Natural killer cell treated with Interleukin-12 subunit alpha and Interleukin-12 subunit beta and Interleukin-15 and Interleukin-18, amount 100 ng/mL, for 72 hours (primary cell): ENCODE measurements at places on chromosomes 11 and 22. TPM values are rescaled to one million over a fixed set of nuclear protein-coding genes. Genes with fewer than 3 reads are reported as not detected.
A peak's percentile ranks its signal among the peaks of the same experiment; 100 is the strongest.

DNA sequence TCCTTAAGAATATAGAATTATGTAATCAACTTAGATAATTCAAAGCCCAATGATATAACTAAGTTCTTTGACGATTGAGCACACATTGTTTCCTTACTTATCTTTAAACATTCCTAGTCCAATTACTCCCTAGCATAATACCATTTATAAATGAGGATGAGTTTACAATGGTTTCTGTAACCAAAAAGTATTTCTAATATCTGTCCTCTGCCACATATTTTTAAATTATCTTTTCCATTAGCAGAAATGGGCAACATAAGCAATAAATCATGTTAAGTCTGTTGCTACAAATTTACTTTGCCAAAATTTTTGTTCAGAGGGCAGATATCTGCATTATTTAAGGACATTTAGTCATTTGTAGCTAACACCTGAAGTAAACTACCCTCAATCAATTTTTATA, 6.7 kb downstream of the CREBZF start:
- H3K4me3 ChIP-seq: no peak overlapping the region
- H3K36me3 ChIP-seq: peaks cover 37% of the 10 kb centered on the region
- no peaks in the 10 kb centered on the region for H3K27me3 ChIP-seq
- DNase-seq: no peak

DNA sequence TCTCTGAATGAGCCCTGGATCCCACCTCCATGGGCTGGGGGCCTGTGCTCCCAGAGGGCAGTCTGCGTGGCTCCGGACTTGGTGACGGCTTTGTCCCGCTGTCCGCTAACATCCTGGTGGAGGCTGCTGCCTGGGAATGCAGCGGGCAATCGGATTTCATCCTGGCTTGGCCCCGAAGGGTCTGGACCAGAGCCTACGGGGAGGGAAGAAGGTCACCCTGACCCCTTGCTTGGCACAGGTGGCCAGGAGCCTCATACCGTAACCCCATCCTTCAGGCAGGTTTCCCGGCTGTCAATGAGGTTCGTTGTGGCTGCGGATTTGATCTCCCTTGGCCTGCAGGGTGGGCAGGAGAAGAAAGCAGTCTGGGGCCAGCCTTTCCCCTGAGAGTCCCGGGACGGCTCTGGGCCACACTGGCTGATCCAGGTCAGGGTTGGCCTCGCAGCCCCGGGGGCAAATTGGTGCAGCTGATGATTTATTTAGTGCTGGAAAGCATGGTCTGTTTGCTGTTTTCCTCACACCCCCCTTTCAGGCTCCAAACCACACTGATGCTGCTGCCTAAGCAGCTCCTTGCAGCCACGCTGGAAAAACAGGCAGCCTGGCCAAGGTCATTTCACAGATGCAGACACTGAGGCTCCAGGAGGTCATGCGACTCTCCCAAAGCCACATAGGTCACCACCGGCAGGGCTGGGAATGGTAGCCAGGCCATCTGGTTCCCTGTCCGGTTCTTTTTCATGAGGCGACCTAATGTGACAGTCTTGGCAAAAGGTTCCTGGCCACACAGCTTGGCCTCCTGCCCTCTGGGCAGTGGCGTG, 15.0 kb downstream of the PRDM11 start:
- H3K4me3 ChIP-seq: no peak overlapping the region
- H3K36me3 ChIP-seq: no peaks in the 10 kb centered on the region
- H3K27ac ChIP-seq: no peak overlapping the region
- H3K4me1 ChIP-seq: no peaks in the 10 kb centered on the region

The MS4A8 gene
- total RNA-seq: not detected

- H3K4me1 ChIP-seq: peaks cover 10% of the 10 kb centered on the region
- DNase-seq: no peak
- H3K36me3 ChIP-seq: no peaks in the 10 kb centered on the region
These were observed 94.4 kb upstream of the HORMAD2 start for GRCh38 chr22:29985912-29986311.

DNA sequence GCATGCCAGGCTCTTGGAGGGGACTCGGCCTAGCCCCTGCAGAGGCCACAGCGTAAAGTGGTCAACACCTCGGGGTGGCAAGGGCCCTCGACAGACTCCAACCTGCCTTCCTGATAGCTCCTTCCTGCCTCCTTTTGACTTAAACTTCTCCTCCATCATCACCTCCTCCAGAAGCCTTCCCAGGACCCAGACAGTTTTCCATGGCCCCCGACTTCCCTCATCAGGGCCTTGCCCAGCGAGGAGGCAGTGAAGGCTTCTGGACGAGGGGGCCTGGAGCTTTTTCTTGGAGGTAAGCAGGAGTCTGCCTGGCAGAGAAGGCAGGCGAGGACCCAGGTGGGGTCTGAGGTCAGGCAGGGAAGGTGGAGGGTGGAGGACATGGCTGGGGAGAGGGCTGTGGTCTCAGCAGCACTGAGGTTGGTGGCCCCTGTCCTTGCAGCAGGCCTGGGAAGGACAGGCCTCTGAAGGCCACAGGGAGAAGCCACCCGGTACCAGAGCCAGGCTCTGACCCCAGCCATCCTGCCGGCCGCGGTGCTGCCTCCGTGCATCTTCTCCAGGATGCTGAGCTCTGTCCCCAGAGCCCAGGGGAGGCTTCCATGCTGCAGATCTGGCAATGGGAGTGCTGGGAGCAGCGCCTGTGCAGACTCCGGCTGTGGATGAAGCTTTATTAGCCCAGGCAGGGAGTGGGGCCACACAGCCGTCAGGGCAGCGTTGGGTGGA, 81.4 kb downstream of the WNT7B start:
- H3K4me3 ChIP-seq: no peak overlapping the region

GRCh38 chr11:79406376-79406775, 34.5 kb downstream of the TENM4 start:
- no peaks in the 10 kb centered on the region for H3K4me1 ChIP-seq
- no peaks in the 10 kb centered on the region for H3K36me3 ChIP-seq
- no peak overlapping the region for H3K27ac ChIP-seq

The CREB3L1 gene
- total RNA-seq: not detected

GRCh38 chr22:19111140-19111539, 11.1 kb downstream of the DGCR2 start:
- H3K27ac ChIP-seq: peak overlapping the region; percentile 58
- no peak for DNase-seq
- no peaks in the 10 kb centered on the region for H3K27me3 ChIP-seq
- peaks cover 62% of the 10 kb centered on the region for H3K4me1 ChIP-seq
- no peaks in the 10 kb centered on the region for H3K36me3 ChIP-seq

- no peak overlapping the region for H3K27ac ChIP-seq
- no peaks in the 10 kb centered on the region for H3K4me1 ChIP-seq
- DNase-seq: no peak
- no peak overlapping the region for H3K4me3 ChIP-seq
These were observed 195.0 kb downstream of the MAML2 start for GRCh38 chr11:96147906-96148486.

The TPH1 gene
- 0.36 TPM for total RNA-seq

DNA sequence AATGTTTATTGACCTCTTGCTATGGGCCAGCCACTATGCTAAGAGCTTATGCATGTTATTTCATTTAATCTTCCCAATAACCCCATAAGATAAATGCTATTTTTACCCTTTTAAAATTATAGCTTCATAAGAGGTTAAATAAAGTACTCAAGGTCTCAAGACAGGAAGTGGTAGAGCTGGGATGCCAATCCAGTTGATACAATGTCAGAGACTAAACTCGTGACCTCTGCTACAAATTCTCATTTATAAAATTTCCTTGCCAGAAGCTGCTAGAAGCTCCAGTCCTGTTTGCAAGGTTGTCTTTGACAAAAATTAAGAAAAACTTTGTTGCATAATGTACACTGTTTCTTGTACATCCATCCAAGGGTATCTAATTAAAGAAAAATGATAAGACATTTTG, 265.9 kb upstream of the MPPED2 start:
- H3K27ac ChIP-seq: no peak overlapping the region
- no peak overlapping the region for H3K4me3 ChIP-seq
- no peaks in the 10 kb centered on the region for H3K36me3 ChIP-seq
- no peaks in the 10 kb centered on the region for H3K4me1 ChIP-seq
- no peak for DNase-seq

DNA sequence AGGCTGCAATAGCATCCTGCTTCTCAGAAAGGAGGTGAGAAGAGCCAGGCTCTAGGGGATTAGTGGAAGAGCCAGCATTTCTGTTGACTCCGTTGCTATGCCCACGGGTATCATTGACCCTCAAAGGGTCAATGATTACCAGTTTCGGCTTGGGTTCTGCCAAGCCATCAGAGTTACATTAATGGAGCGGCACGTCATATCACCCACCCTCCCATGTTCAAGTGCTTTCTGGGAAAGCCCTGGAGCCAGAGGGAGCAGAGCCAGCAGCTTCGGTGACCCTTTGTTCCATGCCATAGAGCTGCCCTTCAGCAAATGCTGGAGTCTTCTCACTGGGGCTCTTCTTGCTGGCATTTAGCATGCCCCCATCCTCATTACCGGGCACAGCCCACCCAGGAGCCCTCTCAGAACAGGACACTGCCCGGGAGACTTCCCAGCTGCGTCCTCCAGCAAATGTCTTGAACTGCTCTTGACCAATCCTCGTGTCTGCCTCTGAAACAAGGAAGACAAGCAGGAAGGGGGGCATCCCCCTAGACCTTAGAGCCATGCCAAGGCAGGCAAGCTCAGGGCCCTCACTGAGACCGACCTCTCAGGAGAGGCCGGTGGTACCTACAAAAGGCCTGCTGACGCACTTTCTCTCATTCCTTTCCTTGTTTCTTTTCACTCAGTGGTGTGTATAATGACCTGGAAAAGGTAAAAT, 14.6 kb downstream of the KCNJ1 start:
- H3K27me3 ChIP-seq: no peaks in the 10 kb centered on the region
- no peak overlapping the region for H3K4me3 ChIP-seq
- no peak for DNase-seq

The SYNGR1 gene
- 2.0 TPM for total RNA-seq

The THRSP gene
- not detected for total RNA-seq

DNA sequence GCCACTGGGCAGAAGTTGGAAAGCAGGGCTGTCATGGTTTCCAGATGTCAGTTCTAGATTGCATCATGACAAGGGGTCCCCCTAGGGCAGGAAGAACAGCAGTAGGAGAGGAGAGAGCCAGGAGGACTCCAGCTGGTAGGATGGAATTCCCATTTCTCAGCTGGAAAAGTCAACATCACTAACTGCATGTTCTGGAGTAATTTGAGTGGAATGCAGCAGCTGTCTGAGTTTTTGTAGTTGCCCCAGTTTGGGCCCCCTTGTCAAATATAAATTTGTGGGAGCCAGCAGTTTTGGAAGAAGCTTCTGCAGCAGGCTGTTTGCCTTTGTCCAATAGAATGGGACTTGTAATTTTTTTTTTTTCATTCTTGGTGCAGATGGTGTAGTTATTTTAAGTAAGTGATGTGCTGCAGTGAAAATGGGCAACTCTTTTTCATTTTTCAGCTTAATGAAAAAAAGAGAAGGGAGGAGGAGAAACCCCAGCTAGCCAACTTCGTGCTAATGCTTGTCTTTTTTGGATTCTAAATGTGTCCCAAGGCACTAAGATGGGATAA, 86.9 kb downstream of the LDLRAD3 start:
- no peak overlapping the region for H3K27ac ChIP-seq
- no peak for DNase-seq
- no peaks in the 10 kb centered on the region for H3K36me3 ChIP-seq
- H3K4me3 ChIP-seq: no peak overlapping the region
- peaks cover 17% of the 10 kb centered on the region for H3K27me3 ChIP-seq

The NRIP3 gene
- 1.7 TPM for total RNA-seq

The ACTN3 gene
- total RNA-seq: 0.73 TPM

The MRGPRE gene
- total RNA-seq: not detected

The DKK3 gene
- not detected for total RNA-seq

DNA sequence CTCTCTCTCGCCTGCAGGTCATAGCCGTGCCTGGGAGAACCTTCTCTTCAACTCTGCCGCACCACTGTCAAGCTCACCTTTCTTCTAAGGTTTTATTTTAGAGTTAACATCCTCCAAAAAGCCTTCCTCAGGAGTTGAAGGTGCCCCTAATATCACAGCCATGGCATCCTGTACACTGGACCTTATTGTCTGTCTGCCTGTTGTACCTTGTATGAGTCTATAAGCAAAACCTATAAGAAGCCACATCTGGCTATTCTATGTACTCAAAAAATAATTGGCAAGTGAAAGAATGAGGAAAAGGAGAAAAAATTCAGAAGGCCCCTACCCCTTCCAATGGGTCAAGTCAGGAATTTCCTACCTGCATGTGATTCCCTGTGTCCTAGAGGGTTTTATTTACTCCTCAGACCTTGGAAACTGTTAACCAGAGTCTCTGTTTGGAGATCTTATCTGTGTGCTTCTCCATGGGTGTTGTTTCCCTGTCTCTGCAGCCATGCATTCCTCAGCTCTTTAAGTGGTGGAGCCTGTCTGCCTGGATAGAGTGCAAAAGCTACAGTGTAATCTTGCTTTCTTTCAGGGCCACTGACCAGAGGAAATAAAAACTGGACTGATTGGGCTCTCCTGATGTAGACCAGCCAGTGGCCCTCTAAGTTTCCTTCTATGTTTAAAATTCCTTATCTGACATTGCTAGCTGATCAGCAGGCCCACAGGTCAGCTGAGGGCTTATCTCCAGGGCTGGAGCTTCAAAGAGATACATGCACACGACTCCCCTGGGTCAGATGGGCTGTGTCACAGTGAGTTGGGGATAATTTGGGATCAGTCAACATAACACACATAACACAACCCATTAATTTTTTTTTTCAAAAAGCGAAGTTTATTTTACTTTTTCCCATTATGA, 37.6 kb upstream of the TMEM135 start:
- no peaks in the 10 kb centered on the region for H3K4me1 ChIP-seq
- H3K4me3 ChIP-seq: no peak overlapping the region
- no peak overlapping the region for H3K27ac ChIP-seq
- DNase-seq: no peak

DNA sequence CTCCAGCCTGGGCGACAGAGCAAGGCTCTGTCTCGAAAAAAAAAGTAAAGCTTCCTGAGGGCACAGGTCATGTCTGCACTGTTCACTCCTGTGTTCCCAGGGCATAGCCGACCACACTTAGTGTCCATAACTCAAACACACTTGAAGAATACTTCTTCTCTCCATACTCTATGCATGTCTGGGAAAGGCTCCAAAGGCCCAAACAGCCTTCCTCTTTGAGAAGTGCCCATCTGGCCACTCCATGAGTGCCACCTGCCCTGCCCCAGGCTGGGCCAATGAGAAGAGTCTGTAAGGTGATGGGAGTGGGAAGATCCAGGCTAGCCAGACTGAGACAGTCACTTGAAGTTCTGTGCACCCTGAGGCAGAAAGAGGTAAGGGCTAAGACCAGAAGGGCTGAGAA, 24.7 kb downstream of the DGCR2 start:
- H3K27me3 ChIP-seq: no peaks in the 10 kb centered on the region
- no peak overlapping the region for H3K27ac ChIP-seq
- no peak for DNase-seq
- peaks cover 15% of the 10 kb centered on the region for H3K4me1 ChIP-seq

The CHCHD10 gene
- total RNA-seq: 135 TPM
